ENCODE measurements at places on chromosomes 7 and 10.
A peak's percentile ranks its signal among the peaks of the same experiment; 100 is the strongest.

GRCh38 chr10:71395621-71396020 is 1.1 kb upstream of the CDH23 start:
- DNase-seq: peak; percentile 6

GRCh38 chr7:99953649-99954048 is 22.2 kb downstream of the AZGP1 start:
- peak; percentile 90 for DNase-seq

DNA sequence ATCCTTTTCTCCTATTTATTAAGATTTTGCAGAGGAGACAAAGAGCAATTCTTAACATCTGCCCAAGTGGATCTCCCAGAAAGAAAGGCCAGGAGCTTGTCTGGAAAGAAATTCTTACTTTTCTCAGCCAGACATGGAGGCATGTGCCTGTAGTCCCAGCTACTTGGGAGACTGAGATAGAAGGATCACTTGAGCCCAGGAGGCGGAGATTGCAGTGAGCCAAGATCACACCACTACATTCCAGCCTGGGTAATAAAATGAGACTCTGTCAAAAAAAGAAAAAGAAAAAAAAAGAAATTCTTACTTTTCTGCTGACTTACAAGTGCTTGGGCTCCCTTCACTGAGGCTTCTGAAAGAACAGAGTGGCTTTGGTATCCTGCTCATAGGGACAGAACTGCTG is 2.4 kb upstream of the CYP3A43 start:
- DNase-seq: no peak

DNA sequence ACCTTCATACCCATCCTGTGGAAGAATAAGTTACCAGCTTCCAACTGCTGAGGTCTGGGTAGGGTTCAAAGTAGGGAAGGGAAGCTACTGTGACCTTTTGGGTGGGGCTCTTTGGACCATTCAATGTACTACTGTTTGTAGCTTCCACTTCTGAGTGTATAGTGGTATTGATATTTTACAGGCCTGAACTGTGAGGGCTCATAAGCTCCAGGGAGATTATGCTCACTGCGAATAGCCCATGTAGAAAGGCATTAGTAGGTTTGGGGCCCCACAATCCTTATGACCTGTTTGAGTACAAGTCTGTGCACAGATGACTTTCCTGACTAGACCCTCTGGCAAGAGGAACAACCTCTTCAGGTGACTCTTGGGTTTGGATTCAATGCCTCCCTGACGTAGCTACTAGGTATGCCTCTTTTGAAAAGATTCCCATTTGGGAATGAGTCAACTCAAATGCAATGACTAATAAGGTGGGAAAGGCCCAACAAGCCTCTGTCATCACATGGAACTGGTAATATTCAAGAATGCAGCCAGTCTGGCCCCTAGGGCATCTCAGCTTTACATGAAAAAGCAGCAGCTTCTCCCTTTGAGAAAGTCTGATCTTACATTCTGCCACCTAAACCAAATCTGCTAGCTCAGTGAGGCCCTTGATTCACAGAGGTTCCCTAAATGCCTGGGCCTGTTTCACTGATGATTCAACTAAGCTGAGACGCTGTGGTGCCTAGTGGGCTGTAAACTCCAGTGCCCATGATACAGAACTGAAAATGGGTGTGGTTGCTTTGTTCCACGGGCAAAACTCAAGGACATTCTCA is 79.8 kb downstream of the ABI1 start:
- DNase-seq: no peak

DNA sequence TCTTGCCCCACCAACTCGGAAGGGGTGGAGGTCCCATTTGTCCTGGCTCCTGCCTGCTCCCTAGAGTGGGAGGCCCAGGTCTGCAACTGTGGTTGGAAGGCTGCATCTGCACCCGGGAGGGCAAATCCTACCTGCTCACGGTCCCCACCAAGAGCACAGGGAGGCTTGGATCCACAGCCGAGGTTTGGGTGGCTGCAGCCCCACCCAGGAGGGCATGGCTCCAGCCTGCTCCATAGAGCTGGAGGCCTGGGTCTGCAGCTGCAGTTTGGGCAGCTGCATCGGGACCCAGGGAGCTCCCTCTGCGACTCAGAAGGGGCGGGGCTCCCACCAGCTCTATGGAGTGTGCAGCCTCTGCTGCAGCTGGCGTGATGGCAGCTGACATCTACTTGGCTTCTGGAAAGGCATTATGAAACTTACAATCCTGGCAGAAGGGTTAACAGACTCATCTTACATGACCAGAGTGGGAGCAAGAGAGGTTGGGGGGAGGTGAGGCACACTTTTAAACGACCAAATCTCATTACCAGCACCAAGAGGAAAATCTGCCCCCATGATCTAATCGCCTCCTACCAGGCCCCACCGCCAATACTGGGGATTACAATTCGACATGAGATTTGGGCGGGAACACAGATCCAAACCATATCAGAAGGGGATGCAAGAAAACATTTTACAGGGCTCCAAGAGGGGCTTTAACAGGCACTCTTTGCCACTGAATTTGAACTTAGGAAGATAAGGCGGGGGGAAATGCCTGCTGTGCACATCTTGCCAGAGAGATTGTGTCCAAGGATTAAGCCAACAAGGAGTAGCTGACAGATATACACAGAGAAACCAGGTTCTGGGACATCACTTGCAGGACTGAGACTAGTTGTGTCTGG is 8.2 kb upstream of the BLVRA start:
- DNase-seq: no peak

GRCh38 chr7:29337546-29338116 is 143.1 kb downstream of the CHN2 start:
- DNase-seq: no peak

DNA sequence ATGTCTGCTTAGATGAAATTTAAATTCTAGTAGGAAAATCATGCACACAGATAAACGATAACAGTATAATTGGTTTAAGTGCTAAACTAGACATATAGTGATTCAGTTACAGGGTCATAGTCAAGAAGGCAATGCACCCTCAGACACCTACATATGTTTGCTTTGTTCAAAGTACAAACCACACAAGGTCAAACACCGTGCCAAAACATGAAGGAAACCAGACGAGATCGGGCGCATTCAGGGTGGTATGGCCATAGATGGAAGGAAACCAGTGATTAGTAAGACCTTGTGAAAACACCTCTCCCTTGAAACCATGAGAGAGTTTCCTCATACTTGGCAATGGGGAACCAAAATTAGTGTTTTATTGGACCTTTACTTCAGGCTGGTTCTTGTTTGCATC is 906.9 kb downstream of the PCDH15 start:
- DNase-seq: no peak

- DNase-seq: no peak
Observed at GRCh38 chr10:1257274-1257673, 201.1 kb downstream of the WDR37 start.

GRCh38 chr7:102992938-102993717 is 80.3 kb downstream of the LRRC17 start:
- no peak for DNase-seq

- DNase-seq: no peak
Observed at GRCh38 chr7:21671859-21672258, 129.0 kb downstream of the DNAH11 start.

GRCh38 chr7:1054438-1054837 is 10.1 kb downstream of the GPR146 start:
- peak; percentile 81 for DNase-seq

GRCh38 chr7:130493275-130493873 is 1.5 kb downstream of the MEST start:
- peak; percentile 30 for DNase-seq

GRCh38 chr7:74083117-74083876 is at the start of gene LIMK1:
TSS of gene LIMK1 (plus strand) at chr7:74083804. CDS start at chr7:74083991, 187 bp downstream.
- peak; percentile 82 for DNase-seq

GRCh38 chr7:142301923-142302550 is 44.2 kb upstream of the PRSS58 start:
- DNase-seq: no peak

GRCh38 chr10:102467971-102468438 is 16.7 kb upstream of the C10orf95 start:
- no peak for DNase-seq

DNA sequence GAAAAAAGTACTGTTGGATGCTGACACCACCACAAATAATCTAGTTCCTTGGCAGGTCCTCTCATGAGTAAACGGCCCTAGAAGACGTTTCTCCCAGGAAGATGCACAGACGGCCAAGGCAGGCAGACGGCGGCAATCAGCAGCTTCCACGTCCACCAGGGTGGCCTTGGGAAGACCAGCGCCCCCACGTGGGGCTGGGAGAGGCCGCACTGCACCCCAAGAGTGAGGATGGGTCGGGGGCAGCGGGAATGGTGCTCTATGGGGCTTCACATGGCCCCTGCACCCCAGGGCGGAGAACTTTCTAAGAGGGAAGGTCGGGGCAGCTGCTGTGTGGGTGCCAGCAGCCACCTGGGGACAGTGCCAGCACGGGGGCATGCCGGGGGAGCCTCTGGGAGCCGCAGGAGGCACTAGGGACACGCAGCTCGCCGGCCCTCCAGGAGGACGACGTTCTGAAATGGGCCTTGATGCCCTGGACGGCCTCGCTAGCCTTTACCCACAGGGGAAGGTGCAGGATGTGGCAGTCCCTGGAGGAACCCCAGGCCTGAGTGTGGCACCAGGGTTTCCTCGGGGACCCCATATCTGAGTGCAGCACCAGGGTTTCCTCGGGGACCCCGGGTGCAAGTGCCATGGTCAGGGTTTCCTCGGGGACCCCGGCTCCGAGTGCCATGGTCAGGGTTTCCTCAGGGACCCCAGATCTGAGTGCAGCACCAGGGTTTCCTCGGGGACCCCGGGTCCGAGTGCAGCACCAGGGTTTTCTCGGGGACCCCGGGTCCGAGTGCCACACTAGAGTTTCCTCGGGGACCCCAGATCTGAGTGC is 539.9 kb downstream of the DNAJB6 start:
- DNase-seq: no peak

- no peak for DNase-seq
Observed at GRCh38 chr7:159311172-159311494, 166.5 kb upstream of the VIPR2 start.

DNA sequence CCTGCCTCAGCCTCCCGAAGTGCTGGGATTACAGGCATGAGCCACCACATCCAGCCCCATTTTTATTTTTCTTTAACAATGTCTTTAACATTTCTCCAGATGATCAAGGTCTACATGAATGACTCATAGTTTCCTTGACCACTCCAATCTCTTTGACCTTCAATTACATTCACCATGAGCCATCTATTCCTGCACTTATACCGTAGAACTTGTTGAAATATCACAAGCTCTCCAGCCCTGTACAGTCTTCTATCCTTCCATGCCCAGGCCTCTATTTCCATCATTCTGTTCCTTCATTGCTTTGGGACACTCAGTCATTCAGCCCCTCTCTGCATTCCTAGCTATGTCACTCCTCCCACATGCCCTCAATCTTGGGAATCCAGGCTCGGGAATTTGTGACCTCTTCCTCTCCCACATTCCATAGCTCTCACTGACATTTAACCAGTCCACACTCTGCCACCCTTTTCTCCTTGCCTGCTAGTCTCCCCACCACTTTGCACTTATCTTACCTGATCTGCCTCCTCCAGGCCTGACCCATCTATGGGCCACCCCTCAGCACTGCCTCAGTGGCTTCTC is 151.8 kb upstream of the STK17A start:
- no peak for DNase-seq

GRCh38 chr10:5534880-5535856 is 10.4 kb downstream of the CALML3 start:
- no peak for DNase-seq

GRCh38 chr10:33334153-33334804 is at the start of gene NRP1:
TSS of gene NRP1 (minus strand) at chr10:33334667. CDS start at chr10:33334382, 285 bp downstream.
- peak; percentile 89 for DNase-seq

GRCh38 chr7:1323178-1324027 is 90.7 kb downstream of the UNCX start:
- DNase-seq: peak; percentile 78

GRCh38 chr7:6636741-6637543 is at the start of gene ZNF316:
TSS of gene ZNF316 (plus strand) at chr7:6637318. CDS start at chr7:6642410, 5,092 bp downstream.
- DNase-seq: peak; percentile 61

- DNase-seq: no peak
Observed at GRCh38 chr10:100882252-100882651, 30.5 kb upstream of the SLF2 start.

DNA sequence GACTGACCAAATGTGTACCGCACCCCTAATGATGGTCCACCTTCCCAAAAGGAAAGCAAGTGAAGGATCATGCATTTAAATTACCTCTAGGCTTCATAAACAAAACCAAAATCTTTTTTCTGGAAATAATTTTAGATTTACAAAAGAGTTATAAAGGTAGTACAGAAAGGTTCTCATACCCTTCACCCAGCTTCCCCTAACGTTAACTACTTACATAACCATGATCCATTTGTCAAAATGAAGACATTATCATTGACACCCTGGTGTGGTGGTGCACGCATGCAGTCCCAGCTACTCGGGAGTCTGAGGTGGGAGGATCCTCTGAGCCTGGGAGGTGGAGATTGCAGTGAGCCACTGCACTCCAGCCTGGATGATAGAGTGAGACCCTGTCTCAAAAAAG is 75.1 kb upstream of the TCF7L2 start:
- DNase-seq: no peak

DNA sequence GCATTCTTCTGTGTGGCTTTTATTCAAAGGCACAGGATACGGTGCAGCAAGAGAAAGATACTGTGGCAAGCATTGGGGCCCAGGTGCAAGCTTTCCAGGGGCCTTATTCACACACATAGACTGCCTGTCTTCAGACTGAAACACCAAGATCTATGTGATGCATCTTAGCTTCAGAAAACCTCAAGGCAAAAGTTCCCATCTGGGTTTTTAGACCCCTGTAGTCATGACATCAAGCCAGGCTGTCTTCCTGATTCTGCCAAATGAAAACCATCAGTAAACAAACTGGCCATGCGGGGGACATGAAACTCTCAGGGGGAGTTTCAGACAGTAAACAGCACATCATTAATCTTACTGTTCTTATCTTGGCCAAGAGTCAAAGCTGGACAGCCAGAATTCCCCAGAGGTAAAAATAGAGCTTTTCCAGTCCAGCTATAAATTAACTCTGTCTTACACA is 9.8 kb downstream of the AGBL3 start:
- no peak for DNase-seq

DNA sequence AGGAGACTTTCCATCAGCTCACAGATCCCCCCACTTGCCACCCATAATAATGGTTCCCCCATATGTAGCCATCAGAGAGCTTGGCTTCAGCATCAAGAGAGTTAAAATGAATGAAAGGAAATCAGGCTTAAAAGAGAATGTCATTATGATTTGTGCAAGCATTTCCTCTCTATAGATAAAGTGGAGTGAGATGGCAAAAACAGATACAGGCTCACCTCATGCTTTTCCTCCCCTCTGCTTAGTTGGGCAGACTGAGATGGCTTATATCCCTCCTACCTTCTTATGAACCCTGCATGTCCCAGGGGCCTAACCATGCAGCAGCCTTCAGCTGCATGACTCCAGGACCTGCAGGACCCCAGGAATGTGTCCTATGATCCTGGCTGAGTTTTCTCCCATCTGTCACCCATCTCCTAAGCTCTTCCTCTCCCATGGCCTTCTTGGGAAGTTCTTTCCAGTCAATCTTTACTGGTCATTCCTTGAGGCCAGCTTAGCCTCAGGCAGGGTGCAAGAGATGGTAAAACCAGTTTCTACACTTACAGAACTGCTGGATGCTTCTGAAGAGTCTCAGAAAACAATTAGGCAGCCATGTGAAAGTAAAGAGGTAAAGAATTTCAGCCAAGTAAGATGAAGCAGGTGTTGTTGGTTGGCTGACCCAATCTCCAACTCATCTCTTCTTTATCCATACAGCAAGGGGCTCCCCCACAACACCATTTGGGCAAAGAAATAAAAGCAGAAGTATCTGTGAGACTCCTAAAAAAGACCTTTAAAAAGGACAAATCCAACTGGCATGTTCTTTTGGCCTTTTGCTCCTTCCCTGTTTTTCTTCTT is 159.7 kb downstream of the RTKN2 start:
- no peak for DNase-seq
